ENCODE measurements at places on chromosomes 7 and 10. TPM values are rescaled to one million over a fixed set of nuclear protein-coding genes. Genes with fewer than 3 reads are reported as not detected.

GRCh38 chr10:88903715-88904114 is 23.7 kb downstream of the STAMBPL1 start:
- no peak for DNase-seq

Gene RBP4
- total RNA-seq: not detected

Gene ITPRID1
- not detected for total RNA-seq

Gene ANKRD2
- total RNA-seq: 1.6 TPM

DNA sequence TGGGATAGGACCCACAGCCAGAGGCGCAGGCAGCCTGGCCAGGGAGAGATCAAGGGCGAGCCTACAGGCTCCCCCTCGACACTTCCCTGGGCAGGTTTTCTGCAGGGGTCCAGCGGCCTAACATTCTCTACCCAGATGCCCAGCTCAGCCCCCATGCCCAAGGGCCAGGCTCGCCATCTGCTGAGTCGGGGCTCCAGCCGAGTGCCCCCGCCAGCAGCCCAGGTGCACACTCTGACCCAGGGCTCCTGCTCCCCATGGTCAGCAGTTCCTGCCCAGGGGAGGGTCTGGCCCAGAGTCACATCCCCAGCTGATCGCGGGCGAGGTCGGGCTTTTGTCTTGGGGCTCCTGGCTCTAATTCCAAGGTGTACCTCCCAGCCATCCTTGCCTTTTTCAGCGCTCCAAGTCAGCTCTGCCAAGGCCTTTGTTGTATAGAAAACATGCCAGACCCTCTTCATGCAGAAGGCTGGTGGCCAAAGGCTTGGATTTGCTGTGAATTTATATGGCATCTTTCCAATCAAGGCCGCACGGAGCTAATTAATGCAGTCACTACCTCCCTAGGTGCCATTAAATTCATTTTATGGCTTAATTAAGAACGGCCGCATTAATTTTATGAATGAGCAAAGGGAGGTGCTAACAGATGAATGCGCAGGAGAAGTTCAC is 120.6 kb downstream of the LRRC18 start:
- no peak for DNase-seq

Gene CADPS2
- 0.28 TPM for total RNA-seq
